ENCODE measurements at places on chromosomes 5 and 9.

DNA sequence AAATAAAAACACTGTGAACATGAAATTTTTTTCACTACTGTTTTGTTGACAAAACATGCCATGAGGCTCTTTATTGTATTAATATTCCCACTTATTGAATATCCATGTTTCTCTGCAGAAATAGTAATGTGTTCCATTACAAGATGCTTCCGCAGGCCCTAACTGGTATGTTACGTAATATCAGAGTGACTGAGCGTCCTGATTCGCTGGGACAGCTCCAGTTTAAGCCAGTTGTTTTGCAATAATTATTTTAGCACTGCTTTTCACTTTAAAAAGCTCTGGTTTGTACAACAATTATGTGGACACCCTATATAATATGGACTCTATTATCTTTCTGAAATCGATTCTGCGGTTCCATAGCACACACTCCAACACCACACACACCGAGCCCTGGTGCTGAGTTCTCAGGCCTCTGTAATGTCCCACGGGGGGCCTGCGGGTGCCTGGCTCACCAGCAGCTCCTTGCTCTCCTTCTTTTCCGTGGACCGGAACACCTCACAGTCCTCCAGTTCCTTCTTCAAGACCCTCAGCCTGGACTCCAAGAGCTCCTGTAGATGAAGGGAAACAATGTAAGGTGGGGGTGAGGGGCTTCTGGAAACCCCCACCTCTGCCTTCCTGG lies 1.8 kb downstream of the TRIM7 start:
- no peak for DNase-seq

GRCh38 chr5:142544071-142544753 lies 141.7 kb downstream of the FGF1 start:
- DNase-seq, result no peak

DNA sequence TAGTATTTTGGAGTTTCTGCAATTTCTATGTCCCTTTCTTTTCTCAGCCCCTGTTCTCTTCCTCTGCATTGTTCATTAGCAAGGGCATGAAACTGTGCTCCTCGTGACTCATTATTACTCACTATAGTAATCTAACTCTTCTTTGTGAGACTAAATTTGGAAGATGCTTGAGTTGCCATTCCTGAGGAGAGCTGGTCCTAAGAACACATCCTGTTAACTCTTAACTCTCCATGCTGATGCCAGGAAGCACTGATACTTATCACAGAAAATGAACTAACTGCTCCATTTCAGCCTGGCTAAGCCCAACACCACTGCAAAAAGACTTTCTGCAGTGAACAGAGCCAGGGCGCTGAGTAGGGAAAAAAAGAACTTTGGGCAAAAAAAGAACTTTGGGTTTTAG lies 10.6 kb upstream of the CSNK1A1 start:
- DNase-seq, result no peak

GRCh38 chr5:66840511-66841013 lies 244.4 kb downstream of the MAST4 start:
- no peak for DNase-seq

DNA sequence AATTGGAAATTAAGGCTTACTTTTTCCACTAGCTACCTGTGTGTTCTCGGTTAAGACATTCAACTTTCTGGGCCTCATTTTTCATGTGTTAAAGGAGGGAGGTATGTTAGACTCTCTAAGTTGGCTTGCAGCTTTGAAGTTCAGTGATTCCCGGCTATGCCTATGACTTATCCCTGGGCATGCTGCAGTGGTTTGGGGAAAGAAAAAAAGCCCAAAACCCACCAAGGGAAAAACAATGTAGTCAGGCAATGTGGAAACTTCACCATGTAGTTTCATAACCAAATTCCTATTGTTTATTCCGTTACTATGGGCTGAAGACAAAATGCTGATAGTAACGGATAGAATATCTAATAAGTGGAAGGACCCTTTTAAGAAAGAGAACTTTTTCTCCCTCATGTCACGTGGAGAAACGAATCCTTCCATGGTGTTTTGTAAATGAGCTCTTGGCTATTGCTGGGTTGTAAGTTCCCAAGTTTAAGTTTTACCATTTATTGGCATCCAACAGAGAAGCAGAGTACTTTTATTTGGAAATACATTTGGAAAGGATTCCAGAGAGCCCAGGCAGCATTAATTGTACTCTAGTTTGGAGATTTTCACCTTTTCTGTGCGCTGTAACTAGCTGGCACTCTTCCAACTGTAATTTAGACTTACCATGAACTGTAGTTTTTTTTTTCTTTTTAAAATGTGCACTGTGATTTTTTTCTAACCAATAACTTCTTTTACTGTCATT lies 84.9 kb upstream of the MPDZ start:
- no peak for DNase-seq
